ENCODE measurements at places on chromosomes 2 and 18.

DNA sequence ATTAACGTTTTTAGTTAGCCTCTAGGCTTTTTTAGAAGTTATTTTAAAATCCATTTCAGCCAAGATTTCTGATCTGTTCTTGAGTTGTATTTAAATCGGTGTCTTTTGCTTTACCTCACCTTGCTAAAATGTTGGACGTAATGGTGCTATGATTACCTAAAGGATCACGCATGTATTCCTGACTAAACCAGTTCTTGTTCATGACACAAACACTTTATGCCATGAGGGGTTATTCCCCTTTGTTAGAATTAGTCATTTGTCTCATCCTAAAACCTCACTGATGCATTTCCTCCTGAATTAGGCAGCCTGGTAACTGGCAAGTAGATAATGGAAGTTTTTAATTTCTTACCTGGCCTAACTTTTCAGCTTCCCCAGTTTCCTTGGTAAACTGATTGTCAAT is 185.4 kb upstream of the TANK start:
- DNase-seq: no peak

DNA sequence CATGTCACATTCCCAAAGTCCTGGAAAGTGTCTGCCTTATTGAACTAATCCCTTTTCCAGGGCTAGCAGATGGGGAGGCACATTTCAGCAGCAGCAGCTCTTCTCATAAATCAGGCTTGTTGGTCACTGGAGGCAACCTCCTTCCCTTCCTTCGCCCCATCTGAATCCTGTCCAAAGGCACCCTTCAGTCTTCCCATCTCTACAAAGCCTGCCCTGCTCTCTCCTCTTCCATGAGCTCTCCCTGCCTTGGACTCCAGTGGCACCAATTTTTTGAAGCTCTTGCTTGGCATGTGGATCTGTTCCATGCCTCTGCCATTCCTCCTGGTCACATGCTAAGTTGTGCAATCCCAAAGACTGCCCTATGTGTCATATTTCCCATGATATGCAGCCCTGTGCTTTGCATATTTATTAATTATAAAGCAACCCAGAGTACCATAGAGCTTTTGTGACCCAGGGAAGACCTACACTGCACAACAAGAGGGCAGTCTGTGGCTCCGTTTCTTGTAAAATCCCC is 70.3 kb downstream of the ANTXR1 start:
- peak; percentile 50 for DNase-seq

DNA sequence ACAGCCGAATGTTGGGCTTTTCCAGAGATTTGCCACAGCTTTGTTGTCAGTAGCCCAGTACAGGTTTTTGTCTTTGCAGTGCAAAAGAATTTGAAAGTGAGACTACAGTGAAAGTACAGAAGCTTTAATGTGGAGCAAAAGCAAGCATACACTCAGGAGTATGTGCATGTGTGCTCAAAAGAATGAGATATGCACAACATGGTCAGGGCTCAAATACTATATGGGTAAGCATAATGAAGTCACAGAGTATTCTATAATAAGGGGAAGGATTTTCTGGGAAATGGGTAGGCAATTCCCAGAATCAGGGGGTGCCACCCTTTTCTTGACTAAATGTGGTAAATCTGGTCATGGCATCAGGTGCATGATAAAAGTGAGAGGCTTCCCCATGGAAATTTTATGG is 72.1 kb upstream of the SULT1C3 start:
- DNase-seq: no peak

DNA sequence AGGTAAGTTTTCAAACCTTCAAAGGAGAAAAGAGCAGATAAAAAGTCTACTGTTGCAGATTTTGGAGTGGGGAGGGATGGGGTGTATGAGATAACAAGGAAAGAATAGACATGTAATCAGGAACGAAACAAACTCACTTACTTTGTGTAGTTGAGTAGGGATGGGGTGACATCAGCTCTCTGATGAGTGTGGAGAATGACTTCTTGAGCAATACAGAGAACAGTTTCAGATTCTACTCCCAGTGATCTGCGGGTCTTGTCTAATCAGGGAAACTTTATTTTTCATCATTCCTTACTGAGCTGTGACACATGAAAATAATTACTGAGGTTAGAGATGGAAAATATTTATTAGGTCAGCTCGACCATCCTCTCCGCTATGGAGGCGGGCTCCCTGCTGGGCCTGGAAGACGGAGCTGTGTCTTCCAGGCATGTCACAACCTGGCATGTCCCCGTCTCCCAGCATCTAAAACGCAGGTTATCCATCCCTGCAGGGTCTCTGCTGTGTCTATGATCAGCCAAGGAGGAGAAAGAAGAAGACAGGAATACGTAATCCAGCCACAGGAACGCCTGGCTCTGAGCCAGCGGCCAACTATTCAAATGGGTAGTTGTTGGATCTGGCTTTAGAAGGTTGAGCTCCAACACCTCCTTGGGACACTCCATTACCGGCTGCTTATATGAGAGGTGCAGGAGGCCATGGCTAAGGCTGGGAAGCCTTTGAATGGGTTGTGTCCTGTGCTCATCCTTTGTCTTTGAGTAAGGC is 99.0 kb upstream of the SATB2 start:
- DNase-seq: no peak

DNA sequence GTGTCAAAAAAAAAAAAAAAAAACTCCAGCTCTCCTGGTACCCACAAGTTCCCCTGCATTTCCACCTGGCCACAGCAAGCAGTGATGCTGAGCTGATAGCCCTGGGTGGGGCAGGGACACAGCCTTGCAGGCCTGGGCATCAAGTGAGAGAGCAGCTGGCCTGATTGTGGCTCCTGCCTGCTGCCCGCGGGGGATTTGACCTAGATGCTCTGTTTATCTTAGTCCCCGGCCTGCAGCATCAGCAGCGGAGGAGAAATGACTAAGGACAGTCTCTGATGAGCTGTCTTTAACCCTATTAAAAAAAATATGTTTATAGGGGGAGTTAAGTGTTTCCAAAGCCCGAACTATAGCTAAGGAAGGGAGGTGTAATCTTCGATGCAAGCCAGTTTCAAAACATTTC is 102.6 kb downstream of the MTCL1 start:
- no peak for DNase-seq
